ENCODE measurements at places on chromosomes 1 and 21.

- peak; percentile 5 for DNase-seq
These were observed 6.1 kb upstream of the TINAGL1 start for GRCh38 chr1:31570228-31570627.

DNA sequence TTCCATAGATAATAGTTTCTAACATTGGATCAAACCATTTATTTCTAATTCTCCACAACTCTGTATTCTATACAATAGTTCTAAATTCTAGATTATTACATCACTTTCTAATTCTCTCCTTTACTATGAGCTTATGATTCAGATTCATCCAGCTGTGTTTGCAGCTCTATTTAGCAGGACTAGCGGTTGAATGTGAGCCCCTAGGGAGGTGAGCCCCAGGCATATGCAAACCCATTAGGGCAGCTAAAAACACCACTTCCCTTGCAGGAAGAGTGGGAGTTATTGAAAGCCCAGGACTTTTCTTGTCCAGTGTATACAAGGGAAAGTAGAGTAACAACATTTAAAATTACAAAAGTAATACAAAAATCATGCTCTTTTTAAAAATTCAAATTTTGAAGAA lies 56.9 kb downstream of the KRTAP19-8 start:
- DNase-seq = no peak

- DNase-seq = no peak
These were observed 44.3 kb downstream of the HUNK start for GRCh38 chr21:31917108-31917507.

GRCh38 chr1:155507945-155508344 lies 54.7 kb downstream of the ASH1L start:
- no peak for DNase-seq

DNA sequence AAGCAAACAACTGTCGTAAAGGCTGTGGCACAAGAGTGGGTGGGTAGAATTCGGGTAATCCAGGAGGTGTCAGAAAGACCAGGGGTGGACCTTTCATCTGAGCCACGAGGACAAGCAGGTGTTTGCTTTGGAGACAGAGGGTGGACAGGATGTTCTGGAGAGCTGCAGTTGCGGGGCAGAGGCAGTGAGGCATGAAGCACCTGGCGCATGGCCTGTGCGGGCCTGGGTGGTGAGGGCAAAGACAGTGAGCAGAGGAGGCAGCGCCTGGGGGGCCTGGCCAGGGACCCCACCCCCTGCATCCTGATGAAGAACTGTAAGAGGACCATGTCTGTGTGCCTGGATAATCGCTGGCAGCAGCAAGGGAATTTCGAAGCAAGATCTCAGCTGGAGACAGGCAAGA lies 24.9 kb downstream of the KIF26B start:
- no peak for DNase-seq

DNA sequence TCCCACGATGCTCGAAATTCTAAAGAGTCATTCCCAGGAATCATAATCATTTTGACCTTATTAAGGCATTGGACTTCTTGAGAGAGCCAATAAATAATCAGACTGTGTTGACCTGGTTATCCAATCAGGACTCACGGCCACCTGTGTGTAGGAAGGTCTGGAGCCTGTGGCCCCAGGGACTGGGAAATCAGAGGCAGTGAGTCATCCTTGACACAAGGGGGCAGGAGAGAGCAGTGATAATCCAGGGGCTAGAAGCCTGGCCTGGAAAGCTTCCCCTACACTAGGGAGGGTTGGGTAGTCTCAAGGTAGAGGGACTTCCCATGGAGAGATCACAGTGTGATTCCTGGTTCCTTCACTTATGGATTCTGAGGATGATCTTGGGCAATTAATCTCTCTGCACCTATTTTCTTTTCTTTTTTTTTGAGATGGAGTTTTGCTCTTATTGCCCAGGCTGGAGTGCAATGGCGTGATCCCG lies 4.7 kb downstream of the MR1 start:
- no peak for DNase-seq

DNA sequence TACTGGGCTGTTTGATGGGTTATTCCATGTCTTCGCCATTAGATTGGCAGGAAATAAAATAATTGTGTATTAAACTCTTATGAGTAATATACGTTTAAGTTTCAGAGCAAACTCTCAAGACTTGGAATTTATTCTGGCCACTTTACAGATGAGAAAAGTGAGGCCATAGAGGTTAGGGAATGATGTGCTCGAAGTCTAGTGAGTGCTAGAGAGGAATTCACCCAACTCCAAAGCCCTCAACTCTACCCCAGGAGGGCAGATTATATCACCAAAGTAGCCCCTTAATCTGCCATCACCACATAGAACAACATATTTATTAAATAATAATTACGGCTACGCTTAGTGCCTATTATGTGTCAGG lies 440 bp upstream of the MUL1 start:
- no peak for DNase-seq

DNA sequence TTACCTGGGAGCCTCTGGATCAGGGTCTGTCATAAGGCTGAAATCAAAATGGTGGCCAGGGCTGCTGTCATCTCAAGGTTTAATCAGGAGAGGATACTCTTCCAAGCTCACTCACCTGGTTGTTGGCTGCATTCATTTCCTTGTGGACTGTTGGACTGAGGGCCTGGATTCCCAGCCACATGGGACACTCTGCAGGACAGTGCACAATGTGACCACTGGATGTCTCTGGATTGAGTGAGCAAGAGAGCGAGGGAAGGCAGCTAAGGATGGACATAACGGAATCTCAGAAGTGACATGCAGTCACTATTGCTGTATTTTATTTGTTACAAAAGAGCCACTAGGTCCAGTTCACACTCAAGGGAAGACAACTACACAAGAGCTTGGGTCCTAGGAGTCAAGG lies 229.1 kb downstream of the S1PR1 start:
- DNase-seq = no peak

DNA sequence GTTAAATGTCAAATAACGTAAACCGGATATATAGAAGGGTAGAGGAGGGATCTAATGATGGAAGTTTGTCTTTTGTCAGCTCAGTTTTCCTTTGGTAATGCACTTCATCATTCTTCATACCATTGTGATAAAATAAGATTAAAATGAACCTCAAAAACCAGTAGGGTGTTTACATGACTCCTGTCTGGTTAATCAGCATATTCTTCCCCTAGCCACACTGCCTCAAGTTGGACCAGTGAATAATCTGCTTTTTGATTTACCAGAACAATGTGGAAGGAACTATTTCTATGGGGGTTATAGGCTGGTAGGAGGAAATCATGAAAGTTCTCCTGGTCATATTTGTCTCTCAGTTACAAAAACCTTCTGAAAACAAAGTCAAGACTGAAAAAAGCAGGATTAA lies 634.7 kb downstream of the NCAM2 start:
- DNase-seq = no peak

DNA sequence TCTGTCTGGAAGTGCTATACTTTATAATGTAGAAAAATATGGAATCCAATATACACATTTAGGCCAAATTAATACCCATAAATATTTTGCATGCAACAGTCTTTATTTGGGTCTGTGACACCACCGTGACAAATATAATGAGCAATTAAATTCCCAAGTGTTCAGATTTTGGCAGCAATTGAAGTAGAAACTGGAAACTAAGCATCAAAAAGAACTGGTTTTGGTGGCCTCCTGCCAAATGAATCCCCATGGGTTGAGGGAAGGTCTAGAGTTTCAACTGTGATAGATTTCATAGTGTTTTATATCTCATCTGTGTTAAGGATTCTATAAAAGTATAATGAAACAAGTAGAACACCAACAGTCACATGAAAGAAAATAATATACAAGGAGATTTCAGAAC lies 88.4 kb downstream of the DPYD start:
- DNase-seq = no peak

GRCh38 chr1:211280910-211281309 lies 21.7 kb downstream of the RCOR3 start:
- no peak for DNase-seq

DNA sequence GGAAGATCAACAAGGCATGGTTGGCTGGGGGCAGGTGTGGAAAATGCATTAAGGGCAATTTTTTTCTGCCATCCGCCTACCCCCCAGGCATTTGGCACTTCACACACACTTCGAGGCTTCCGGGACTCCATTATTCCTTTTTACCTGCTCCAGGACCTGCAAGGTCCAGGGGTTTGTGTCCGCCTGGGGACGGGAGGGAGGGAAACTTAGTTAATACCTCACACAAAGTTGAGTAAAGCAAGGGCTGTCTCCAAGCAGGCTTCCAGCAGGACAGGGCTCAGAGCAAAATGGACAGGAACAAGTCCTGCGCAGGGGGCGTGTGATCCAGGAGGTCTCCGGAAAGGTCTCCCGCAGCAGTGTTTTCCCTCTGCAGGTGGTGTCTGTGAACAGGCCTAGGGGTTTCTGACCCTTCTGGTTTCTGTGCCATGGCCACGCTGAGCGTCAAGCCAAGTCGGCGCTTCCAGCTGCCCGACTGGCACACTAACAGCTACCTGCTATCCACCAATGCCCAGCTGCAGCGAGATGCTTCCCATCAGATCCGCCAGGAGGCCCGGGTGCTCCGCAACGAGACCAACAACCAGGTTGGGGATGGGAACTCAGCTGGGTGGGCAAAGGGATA lies 712 bp downstream of the TEKT2 start:
- no peak for DNase-seq

- no peak for DNase-seq
These were observed 64.8 kb upstream of the BACH1 start for GRCh38 chr21:29233611-29234540.

DNA sequence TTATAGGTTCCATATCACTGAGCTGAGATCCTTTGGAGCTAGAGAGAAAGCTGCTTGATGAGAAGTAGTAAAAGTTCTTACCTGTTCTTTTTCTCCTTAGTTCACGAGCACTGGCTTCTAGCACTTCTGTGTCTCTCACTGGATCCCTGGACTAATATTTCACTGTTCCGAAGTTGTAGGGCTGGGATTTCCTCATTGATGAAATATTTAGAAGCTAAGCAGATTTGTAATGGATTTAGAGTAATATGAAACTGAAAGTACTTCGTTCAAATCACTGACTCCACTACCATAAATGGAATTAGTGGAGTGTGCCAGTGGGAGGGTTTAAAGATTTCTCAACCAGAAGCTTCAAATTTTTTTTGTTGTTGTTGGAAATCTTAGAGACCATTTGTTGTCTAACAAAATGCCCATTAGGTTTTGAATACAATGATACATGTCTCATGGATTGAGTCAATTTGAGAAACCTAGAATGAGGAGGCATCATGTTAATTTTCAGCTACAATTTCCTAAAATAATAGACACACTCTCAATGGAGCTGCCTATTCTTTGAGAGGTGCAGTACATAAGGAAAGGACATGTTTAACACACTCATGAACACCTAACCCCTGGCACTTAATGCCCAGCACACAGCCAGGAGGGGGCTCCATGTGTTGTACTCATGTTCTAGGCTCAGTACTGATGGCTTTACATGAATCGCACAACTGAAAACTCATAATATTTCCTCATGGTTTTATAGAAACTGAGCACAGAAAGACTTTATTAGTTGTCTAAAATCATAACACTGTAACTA lies at the start of gene GBP1:
Gene GBP1, minus strand, starts transcription at position 130 of the 790 bp plus-strand sequence. CDS start 1,974 bp downstream, outside the sequence.
- DNase-seq = no peak

DNA sequence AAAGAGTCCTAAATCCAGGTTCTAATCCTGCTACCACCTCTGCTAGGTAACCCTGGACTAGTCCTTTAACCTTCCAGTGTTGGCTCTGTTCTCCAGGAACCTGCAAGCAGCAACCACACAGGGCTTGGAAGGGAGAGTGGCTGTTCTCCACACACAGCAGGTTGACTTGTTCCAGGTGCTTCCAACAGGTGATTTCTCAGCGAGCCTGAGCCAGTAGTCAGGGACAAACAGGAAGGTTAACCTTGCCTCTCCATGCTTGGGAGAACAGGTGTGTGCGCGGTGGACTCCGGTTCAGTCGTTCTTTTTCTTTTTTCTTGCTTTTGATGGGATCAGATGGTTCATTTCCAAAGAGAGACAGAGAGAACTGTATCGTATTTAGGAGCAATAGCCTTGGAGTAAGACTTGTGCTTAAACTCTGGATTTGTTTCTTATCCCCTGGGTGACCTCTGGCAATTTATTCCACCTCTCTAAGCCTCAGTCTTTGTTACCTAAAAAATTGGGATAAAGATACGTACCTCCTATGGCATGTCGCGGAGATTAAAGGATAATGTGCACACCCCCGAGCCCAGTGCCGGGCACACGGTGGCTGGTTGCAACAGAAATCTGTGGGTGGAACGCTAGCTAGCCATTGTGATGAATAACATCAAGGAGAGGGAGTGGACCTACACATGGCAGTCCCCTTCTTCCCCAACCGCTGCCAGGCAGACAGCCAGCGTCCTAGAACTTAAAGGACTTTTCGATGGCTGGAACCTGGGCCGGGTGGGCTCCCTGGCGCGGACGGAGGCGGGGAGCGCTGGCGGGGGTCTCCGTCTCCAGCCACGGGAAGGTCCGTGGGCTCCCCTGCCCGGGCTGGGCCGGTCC lies 583 bp upstream of the CACHD1 start:
- no peak for DNase-seq

DNA sequence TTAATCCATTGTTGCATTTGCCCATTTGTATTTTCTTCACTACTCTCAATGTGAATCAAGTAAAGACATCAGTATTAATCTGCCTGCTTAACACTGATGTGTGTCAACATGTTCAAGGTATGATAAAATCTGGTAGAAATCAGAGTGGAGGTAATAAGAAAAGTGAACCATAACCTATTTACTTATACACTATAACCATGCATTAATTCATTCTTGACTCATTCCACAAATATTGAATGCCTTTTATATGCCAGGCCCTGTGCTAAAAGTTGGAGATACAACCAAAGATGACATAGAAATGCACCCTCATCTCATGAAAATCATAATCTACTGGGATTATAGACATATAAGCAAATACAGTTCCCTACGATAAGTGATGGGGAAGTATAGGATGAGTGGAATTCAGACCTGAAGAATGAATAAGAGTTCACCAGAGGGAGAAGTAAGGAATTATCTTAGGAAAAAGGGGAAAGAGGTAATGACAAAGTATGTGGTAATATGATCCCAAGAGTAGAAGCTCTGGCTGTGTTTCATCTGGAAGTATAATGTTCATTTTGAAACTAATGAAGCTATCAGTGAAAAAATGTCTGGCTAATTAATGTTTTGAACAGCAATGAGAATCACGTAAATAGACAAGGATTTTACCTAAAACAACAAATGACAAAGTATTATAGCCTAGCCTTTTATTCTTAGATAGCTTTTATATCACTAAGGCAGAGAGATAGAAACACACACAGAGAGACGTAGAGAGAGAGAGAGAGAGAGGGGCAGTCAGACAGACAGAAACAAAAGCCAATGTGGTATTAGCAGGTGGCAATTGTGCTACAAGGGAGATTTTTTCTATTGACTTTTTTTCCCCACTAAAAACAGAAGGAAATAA lies 7.0 kb upstream of the RWDD3 start:
- DNase-seq = no peak

GRCh38 chr1:8814865-8815264 lies 2.6 kb downstream of the RERE start:
- no peak for DNase-seq

DNA sequence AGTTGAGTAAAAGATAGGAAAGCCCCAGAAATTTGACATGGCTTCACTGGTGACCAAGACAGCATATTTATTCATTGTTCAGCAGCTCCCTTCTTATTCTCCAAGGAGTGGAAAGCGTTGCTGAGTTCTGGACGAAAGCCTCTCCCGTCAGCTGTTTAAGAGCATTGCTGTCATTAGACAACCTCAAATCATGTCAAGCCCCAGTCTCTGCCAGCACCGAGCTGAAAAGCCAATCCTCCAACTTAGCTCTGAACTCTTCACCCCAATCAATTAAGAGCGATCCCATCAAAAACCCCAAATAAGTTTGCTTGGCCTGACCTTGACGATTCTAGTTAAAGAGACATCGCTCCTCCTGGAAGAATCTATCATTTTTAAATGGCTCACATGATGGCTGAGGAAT lies 110.8 kb downstream of the PLPP3 start:
- DNase-seq = no peak
